ENCODE measurements at places on chromosomes 16 and 17. TPM values are rescaled to one million over a fixed set of nuclear protein-coding genes. Genes with fewer than 3 reads are reported as not detected.

The IL21R gene
- total RNA-seq: under 0.01 TPM

The GJC1 gene
- total RNA-seq: 69.1 TPM

The ZNF207 gene
- total RNA-seq: 62.4 TPM

The EME2 gene
- 4.9 TPM for total RNA-seq

The GNGT2 gene
- total RNA-seq: 0.25 TPM

Measured in temporal lobe (tissue), 4 donors.